ENCODE measurements at places on chromosomes 7 and 10. TPM values are rescaled to one million over a fixed set of nuclear protein-coding genes. Genes with fewer than 3 reads are reported as not detected.

HOXA1 gene
- total RNA-seq, result 0.58 TPM

HACD1 gene
- 5.4 TPM for total RNA-seq

RGS10 gene
- 161 TPM for total RNA-seq

PDLIM1 gene
- 1.7 TPM for total RNA-seq

SHTN1 gene
- 0.31 TPM for total RNA-seq

IGFBP1 gene
- total RNA-seq, result not detected

RBAK gene
- 12.9 TPM for total RNA-seq

METTL27 gene
- 1.8 TPM for total RNA-seq

ERVW-1 gene
- not detected for total RNA-seq

PNLIPRP1 gene
- total RNA-seq, result not detected

PDSS1 gene
- total RNA-seq, result 12.2 TPM

RNLS gene
- 2.6 TPM for total RNA-seq

UTF1 gene
- not detected for total RNA-seq

CALML5 gene
- not detected for total RNA-seq

AKR1D1 gene
- total RNA-seq, result not detected

C7orf33 gene
- total RNA-seq, result not detected

CAV1 gene
- total RNA-seq, result 2.7 TPM

CALN1 gene
- total RNA-seq, result 0.86 TPM

NPY4R gene
- total RNA-seq, result not detected

DOCK1 gene
- total RNA-seq, result 0.35 TPM

TMEM178B gene
- 1.0 TPM for total RNA-seq

OR13A1 gene
- total RNA-seq, result not detected

VGF gene
- 0.19 TPM for total RNA-seq

TAS2R4 gene
- total RNA-seq, result 1.4 TPM

TMEM213 gene
- total RNA-seq, result 0.39 TPM

ENKUR gene
- not detected for total RNA-seq

PDE1C gene
- total RNA-seq, result not detected

TCAF2 gene
- 36.5 TPM for total RNA-seq

MRPS17 gene
- total RNA-seq, result 15.3 TPM

RTKN2 gene
- 9.8 TPM for total RNA-seq

RELN gene
- total RNA-seq, result not detected

FOXI2 gene
- total RNA-seq, result not detected

ANXA7 gene
- 123 TPM for total RNA-seq

ARL5B gene
- total RNA-seq, result 17.5 TPM

LRMDA gene
- not detected for total RNA-seq

SPDYE16 gene
- not detected for total RNA-seq

CUZD1 gene
- total RNA-seq, result 1.5 TPM

KIF11 gene
- 56.7 TPM for total RNA-seq

GBX1 gene
- not detected for total RNA-seq

CYP26C1 gene
- 0.05 TPM for total RNA-seq

ADRA2A gene
- 0.07 TPM for total RNA-seq

TBX20 gene
- total RNA-seq, result not detected

SCIN gene
- 0.14 TPM for total RNA-seq

IFRD1 gene
- total RNA-seq, result 86.4 TPM

TRIM24 gene
- 18.1 TPM for total RNA-seq

BTRC gene
- total RNA-seq, result 21.8 TPM

ST7 gene
- 7.2 TPM for total RNA-seq

ZDHHC16 gene
- 35.5 TPM for total RNA-seq

PRRT4 gene
- total RNA-seq, result 0.14 TPM

DENND2A gene
- not detected for total RNA-seq

DGKI gene
- total RNA-seq, result 18.2 TPM

RAMP3 gene
- total RNA-seq, result not detected
